ENCODE measurements at places on chromosomes 1 and 21.

DNA sequence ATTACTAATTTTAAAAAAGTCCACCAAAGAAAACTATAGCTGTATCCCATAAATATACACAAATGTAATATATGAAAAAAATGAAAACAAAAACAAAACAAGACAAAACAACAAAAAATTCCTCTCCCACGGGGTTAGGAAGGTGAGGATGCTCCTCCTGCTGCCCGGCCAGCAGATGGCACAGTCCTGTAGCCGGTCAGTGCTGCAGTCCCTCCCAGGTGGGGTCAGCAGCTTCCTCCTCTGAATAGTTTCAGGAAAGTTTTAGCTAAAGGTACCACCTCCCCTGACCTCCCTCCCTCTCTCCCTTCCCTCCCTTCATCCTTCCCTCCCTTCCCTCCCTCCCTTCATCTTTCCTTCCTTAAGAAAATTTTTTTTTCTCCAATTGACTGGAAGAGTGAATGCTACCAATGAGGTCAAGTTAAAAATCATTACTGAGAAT, 67.8 kb upstream of the BCL10 start:
- no peak for DNase-seq

- DNase-seq, result no peak
Observed at GRCh38 chr1:53731043-53731600, 7.8 kb downstream of the GLIS1 start.

GRCh38 chr1:160666079-160666442, 19.2 kb upstream of the SLAMF1 start:
- DNase-seq, result no peak

- no peak for DNase-seq
Observed at GRCh38 chr1:247115545-247115944, 11.4 kb upstream of the ZNF669 start.

- DNase-seq, result no peak
Observed at GRCh38 chr1:109764561-109765482, 1.1 kb upstream of the EPS8L3 start.

GRCh38 chr1:156652131-156652991, 10.4 kb downstream of the BCAN start:
- DNase-seq, result no peak

DNA sequence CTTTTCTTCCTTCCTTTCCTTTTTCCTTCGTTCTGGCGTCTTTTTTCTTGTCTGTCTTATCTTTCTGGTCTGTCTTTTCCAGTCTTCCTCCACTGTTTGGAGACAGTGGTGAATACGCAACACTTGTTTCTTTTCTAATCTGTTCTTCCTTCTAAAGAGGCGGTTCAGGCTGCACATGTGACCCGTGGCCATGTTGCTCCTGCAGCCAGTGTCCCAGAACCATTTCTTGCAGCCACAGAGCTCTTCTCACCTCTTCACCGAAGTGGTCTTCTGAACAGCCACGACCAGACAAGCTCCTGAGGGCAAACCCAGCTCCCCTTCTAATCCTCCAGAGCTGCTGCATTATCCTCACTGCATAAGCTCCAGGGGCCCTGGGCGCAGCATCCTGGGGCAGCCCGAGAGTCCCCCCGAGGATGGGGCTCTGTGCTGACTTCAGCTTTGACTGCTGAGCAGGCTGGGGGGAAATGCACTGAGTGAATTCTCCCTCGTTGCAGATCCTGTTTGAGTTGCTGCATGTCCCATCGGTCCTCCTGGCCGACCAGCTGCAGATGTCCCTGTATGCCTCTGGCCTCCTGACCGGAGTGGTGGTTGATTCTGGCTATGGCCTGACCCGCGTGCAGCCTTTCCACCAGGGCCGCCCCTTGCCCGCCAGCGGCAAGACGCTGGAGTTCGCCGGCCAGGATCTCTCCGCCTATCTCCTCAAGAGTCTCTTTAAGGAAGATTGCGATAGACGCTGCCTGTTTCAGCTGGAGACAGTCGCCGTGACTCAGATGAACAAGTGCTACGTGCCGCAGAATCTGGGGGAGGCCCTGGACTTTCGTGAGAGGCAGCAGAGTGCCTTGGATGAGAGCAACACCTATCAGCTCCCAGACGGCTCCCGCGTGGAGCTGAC, 70.4 kb downstream of the ACTL8 start:
- DNase-seq, result no peak

DNA sequence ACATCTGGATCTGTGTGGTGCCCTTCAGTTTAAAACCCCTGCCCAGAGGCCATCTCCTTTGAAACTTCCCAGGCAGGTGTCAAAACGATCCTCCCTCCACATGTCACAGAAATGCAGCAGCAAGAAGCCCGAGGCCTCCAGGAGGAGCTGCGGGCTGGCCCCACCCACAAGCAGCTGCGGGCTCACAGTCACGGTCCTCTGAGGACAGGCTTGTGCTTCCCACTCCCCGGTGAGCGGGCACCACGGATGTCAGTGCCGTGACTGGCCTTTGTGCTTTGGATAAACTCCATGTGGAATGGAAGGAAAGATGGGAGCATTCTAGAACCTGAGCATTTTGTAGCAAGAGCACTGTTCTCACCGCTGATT, 65.8 kb downstream of the SIK1 start:
- no peak for DNase-seq

DNA sequence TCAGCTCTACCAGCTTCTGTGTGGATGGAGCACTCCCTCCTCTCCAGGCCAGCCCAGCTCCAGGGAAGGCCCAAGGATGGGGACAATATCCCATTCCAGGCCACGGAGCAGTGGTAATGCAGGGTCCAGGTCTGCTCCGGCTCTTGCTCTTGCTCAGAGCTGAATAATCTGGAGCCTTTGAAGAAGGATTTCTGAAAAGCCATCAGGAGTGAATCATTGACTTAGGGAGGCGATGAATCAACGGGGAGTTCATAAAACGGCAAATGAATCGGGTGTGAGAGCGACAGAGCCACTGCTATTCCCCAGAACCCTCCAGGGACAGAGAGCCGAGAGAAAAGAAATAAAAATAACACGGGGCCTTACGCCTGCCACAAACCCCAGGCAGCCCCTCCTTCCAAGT, 7.7 kb downstream of the POU3F1 start:
- no peak for DNase-seq

- no peak for DNase-seq
Observed at GRCh38 chr1:152998476-152998875, 3.1 kb upstream of the SPRR3 start.

DNA sequence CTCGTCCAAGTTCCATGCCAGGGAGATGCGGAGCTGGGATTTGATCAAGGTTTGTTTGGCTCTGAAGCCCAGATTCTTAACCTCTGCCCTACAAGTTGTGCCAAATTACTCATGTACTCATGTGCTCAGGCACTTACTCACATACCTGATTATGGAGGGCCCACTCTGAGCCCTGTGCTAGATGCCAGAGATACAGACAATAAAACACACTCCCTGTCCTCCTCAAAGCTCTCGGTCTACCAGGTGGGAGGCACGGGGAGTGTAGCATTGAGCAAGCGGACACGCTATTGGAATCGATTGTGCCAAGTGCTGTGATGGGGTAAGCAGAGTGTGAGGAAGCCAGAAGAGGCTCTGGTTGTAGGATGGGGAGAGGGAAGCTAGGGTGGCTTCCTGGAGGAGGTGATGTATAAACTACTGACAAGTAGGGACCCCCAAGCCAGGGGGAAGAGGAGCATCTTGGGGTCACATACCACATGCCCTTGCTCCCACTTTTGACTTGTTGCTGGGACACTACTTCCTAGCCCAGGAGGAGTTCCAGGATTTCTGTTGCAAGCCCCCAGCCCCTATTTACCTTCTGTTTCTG, 49.8 kb upstream of the IFNLR1 start:
- DNase-seq, result no peak

- DNase-seq, result peak; percentile 61
Observed at GRCh38 chr1:23904748-23905357, 8.3 kb downstream of the CNR2 start.

GRCh38 chr1:10271869-10272268, 61.5 kb downstream of the KIF1B start:
- no peak for DNase-seq

GRCh38 chr1:41655632-41656031, 171.1 kb upstream of the EDN2 start:
- DNase-seq, result no peak

DNA sequence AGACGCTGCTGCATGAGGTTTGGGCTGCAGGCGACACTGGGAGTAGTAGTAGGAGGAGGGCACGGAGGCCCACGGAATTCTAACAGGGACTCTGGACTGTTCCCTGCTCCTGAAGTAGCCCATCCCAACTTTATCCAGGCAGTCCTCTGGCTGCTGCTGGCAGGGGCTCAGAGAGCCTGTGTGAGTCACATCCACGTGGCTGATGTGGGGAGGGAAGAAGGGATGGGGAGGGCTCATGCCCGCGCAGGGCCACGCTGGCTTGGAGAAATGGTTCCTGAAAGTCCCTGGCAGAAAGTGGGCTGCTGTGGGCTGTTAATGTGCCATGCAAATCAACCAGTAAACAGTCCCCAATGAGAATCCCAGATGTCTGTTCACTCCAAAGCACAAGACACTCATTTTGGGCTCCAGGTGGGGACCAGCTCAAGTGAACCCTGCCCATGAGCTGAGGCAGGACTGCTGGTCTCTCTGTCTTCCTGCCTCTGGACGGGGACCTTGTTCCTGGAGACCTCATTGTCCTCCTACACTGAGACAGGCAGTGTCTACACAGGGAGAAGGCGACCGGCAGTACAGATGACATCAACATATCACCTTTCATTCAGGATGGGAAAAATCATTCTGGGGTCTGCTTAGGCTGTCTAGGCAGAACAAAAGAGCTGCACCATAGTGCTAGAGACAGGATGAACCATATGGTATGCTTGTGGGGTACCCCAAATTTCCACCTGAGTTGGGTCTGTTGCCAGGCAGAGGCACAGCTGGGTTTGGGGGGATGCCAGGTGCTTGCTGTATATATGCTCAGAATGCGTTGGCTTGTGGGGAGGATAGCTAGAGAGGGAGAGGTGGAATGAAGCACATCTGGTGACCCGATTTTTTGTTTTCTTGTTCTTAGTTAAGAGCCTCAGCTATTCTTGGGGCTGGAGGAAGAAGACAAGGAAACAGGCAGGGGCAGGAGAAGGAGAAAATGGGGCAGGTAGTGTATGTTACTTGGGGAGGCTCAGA, 57.9 kb upstream of the FMOD start:
- no peak for DNase-seq

DNA sequence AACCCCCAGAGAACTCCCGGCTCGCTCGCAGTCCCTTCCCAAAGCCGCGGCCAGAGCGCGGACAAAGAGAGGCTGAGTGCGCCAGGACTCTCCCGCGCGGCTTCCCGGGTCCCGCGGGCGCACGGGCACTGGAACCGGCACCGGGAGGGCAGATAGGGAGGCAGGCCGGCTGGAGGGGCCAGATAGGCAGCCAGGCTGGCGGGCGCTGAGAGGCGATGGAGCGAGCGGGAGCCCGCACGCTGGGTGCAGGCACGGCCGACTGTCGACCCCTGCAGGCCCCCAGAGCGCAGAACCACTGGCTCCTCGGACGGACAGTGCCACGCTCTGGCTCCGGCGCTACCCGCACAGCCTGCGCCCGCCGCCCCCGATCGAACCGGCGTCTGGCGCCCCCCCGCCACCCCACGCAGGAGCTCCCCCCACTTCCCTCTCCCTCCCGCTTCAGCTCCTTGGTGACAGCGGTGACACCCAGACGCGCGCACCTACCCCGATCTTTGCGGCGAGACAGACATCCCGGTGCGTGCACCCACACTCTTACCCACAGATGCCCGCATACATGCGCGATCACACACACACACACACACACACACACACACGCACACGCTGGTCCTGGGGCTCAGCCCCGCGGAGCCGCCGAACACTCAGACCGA, 534 bp downstream of the SLC6A9 start:
- DNase-seq, result no peak

- DNase-seq, result no peak
Observed at GRCh38 chr1:175094626-175095025, 27.0 kb downstream of the TNN start.

DNA sequence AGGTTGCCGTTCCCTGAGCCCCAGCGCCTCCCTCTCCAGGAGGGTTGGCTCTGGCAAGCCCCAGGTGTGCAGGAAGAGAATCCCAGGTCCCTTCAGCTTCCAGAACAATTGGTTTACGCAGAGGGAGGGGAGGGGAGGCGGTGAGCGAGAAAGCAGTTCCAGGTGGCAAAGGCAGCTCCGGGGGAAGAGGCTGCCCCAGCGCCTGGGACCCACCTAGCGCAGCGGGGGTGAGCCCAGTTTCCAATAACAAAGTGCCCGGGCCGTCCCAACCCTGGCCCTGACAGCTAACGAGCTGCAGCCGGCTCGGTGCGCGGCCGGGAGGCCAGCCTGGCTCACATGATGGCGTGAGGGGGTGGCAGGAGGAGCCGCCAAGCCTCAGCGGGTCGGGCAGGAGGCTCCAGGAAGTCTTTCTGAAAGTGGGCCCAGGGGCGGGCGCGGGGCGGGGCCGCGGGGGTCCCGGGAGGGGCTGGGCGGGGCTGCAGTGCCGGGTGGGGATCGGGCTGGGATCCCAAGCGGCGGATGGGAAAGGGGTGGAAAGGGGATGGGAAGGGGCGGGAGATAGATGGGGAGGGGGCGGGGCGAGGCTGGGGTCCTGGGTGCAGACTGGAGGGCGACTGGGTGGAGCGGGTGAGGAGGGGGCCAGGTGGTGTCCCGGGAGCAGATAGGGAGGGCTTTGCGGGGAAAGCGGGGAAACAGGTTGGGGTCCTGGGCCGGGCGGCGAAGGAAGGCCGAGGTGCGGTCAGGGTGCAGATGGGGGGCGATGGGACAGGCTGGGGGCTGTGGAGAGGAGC, 22.8 kb downstream of the DHRS3 start:
- DNase-seq, result no peak

GRCh38 chr1:244205171-244205570, 154.1 kb downstream of the ZBTB18 start:
- no peak for DNase-seq

GRCh38 chr1:230684146-230684545, 29.8 kb downstream of the AGT start:
- no peak for DNase-seq

GRCh38 chr1:162973381-162973795, 95.8 kb upstream of the RGS4 start:
- DNase-seq, result no peak

DNA sequence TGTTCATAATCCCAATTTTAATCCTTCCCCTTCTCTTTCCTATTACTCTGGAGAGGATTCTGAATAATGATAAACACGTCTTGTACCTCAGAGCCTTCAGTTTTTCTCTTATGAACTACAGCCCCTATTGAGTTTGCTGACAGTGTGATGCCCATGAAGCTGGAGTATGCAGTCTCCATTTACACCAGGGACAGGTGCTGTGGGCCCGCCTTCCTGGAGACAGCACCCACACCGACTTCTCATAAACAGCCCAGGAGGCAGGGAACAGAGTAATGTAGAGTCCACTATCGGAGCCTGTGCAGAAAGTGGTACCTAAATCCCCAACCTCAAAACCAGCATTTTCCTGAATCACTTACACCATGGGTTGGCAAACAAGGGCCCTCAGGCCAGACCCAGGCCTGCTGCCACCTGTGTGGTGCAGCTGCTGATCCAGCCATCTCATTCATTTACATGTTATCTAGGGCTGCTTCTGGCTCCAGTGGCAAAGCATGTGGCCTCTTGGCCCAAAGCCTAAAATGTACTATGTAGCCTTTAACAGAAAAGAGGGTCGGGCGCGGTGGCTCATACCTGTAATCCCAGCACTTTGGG, 95.1 kb upstream of the KRTAP19-8 start:
- DNase-seq, result no peak

- DNase-seq, result no peak
Observed at GRCh38 chr1:33985656-33986055, 121.8 kb downstream of the HMGB4 start.

Measured in NK-92 treated with Interleukin-12 subunit alpha and Interleukin-12 subunit beta, amount 100 ng/mL, for 24 hours (cell line).